ENCODE measurements at places on chromosomes 16 and 17. TPM values are rescaled to one million over a fixed set of nuclear protein-coding genes. Genes with fewer than 3 reads are reported as not detected.
A peak's percentile ranks its signal among the peaks of the same experiment; 100 is the strongest.

DNA sequence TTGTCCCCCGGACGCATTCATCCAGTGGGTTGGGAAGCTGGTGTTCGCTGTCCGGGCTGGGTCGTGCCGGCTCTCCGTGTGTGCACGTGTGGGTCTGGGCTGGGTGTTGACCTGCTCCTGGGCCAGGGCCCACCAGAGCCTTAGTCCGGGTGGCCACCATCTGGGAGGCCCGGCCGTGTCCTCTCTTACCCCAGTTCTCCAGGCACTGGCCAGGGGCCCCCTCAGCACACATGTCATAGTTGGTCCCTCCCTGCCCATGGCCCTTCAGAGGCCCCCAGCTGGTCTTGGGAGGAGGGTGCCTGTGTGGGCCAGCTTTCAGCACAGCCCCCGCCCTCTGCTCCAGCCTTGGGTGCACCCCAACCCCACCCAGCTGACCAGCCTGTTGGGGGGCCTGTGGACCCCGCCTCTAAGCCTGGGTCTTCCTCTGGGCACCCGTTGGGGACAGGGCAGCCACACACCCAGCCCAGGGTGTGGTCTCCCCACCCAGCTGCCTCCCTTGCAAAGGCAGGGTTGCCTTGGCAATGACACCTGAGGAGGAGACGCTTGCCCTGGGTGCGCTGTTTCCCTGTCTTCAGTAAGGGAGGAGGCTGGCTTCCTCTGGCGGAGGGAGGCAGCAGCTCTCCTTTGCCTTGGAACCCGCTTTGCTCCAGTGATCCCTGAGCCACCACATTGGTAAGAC is 77.4 kb downstream of the JPH3 start:
- DNase-seq, result no peak

The YBX2 gene
- total RNA-seq, result 0.39 TPM

The SLC13A2 gene
- not detected for total RNA-seq

DNA sequence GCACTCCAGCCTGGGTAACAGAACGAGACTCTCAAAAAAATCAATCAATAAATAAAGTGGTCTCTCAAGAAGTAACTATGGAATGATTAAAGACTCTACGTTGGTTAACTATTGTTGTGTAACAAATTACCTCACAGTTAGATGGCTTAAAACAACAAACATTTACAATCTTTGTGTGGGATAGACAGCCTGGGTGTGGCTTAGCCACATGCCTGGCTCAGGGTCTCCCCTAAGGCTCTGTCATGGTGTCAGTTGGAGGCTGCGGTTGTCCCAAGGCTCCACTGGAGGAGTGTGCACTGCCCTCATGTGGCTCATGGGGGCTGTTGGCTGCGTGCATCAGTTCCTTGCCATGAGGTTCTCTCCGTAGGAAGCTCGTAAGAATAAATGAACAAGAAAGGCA is 294.5 kb downstream of the SNX29 start:
- DNase-seq, result peak; percentile 63

- DNase-seq, result peak; percentile 59
Measured at GRCh38 chr16:72952811-72953271, 95.1 kb downstream of the ZFHX3 start.

The PRSS27 gene
- total RNA-seq, result not detected

- DNase-seq, result peak; percentile 86
Measured at GRCh38 chr17:72270273-72270924, 149.6 kb downstream of the SOX9 start.

The SLC35B1 gene
- total RNA-seq, result 61.9 TPM

The TBC1D3C gene
- total RNA-seq, result 1.1 TPM

The HOXB1 gene
- total RNA-seq, result not detected

- peak; percentile 38 for DNase-seq
Measured at GRCh38 chr17:29390851-29391631, 878 bp downstream of the TAOK1 start.

DNA sequence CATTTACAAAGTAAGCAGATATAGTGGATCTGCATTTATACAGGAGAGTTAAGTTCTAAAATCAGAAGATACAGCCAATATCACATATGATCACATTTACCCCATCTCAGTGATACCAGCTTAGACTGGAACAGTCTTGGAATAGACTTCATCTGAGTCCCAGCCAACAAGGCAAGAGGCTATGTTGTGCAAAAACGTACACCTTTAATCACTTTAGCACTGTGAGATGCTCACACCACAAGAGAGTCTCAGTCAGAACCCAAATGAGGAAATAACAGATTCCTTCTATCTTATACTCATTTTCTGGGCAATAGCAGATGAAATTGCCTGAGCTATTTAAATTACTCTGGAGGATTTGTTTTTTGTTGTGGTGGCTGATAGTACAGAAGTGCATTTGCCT is 145.6 kb downstream of the ANKFN1 start:
- no peak for DNase-seq

- no peak for DNase-seq
Measured at GRCh38 chr16:4566144-4566543, 10.0 kb downstream of the C16orf96 start.

DNA sequence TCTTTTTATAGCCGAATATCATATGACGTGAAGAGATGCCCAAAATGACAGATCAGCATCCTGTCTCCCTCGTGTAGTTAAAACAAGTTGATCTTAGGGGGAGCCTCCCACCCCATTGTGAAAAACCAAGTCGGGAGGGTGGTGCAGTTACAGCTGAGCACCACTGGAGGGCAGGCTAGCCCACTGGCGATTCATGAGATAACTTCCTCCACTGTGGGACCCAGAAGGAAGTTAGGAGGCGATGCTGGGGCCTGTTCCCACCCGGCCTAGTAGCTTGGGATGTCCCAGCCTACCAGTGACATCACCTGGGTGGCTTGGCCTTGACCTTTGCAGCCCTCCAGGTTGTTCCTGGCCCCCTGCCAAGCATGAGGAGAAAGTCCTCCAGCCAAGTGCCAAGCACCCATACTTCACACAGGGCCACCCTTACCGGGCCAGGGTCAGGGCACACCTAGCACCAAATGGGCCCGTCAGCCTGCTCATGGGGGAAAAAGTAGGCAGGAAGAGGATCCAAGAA is 8.1 kb upstream of the CPNE2 start:
- peak; percentile 64 for DNase-seq

- DNase-seq, result no peak
Measured at GRCh38 chr16:19659554-19659953, 58.5 kb downstream of the KNOP1 start.

The SLFN13 gene
- total RNA-seq, result 23.2 TPM

The KRT14 gene
- not detected for total RNA-seq

DNA sequence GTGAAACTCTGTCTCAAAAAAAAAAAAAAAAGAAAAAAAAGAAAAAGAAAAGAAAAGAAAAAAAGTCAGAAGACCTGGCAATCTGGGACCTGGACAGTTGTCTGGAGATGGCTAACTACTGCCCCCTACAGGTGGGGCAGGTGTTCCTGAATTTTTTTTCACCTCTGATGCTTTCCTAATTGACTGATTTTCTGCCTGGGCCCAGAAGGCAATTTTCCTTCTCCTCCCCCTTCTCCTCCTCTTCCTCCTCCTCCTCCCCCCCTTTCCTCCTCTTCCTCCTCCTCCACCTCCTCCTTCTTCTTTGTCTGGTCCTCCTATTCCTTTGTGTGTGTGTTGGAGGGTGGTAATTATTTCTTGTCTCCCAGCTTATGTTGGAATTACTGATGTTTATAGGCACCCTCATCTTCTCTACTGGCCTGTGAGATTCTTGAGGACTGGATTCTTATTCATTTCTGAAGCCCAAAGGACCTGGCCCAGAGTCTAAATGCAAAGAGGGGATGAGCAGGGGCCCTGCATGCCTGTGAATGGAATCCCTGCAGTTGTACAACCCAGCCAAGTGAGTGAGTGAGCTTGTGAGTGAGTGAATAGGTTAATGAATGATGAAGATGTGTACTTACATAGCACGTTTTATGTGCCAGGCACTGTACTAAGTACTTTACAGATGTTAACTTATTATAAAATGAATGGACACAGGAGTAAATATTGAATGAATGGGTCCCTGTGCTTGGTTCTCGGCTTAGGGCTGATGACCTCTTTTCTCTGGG is 26.9 kb downstream of the IRX5 start:
- DNase-seq, result peak; percentile 33

GRCh38 chr17:55561973-55562495 is 50.8 kb upstream of the SMIM36 start:
- no peak for DNase-seq

The STAC2 gene
- total RNA-seq, result 0.07 TPM

The ELMO3 gene
- total RNA-seq, result 1.2 TPM

DNA sequence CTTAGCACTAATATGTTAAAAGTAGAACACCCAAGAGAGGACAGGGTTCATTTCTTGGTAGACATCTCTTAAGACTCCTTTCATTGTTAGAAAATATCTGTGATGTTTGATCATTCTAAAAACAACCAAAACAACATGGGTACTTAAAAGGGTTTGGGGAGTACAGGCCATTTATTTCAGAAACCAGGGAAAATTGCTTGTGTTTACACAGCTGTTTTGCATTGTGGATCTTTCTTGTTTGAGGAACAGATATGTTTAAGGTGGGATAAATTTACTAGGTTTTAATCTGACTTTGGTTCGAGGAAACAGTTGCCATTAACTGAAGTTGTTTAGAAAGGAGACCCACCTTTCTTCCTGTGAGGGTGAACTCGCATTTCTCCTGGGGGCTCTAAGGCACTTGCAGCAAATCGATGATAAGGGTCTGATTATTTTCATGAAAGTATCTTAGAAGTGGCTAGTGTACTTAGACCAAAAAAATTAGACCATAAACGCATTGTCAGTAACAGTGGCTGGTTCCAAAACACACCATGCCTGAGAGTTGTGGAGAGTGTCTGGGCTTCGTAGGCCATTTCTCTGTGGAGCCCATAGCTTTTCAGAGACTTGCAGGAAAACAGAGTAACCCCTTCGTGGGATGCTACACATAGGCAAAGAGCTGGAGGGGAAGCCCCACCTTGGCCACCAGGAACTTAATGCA is 17.6 kb downstream of the CLUAP1 start:
- no peak for DNase-seq

DNA sequence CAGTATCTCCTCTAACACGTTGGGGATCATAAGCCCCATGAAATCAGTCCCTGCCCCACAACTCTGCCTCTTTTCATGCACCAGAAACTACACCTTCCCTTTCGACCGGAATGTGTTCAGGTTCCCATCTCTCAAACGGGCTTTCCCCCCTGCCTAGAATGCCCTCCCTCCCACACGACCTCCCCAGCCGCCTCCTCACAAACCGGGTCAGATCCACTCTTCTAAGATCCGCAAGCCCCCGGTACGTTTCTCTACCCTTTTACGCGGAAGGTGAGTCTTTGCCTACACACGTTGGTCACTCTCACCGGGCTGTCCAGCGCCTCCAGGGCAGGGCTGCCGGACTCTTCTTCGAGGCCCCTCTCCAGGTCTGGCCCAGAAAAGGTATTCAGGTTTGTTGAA is 708 bp downstream of the DHX33 start:
- DNase-seq, result no peak

GRCh38 chr17:43601280-43602039 is 55.3 kb upstream of the ETV4 start:
- peak; percentile 46 for DNase-seq

The DHX40 gene
- 50.1 TPM for total RNA-seq

GRCh38 chr17:66307257-66307656 is 4.8 kb downstream of the PRKCA start:
- no peak for DNase-seq

GRCh38 chr16:85248342-85248741 is 136.1 kb upstream of the CIBAR2 start:
- no peak for DNase-seq

The EPOP gene
- 1.8 TPM for total RNA-seq

- DNase-seq, result no peak
Measured at GRCh38 chr17:48722201-48722907, at the start of gene PRAC1. Gene PRAC1 (minus strand): TSS chr17:48722518. CDS start chr17:48722392, 126 bp downstream.

GRCh38 chr16:89821438-89822187 is 5.2 kb upstream of the FANCA start:
- DNase-seq, result no peak

Measured in M059J (cell line).